Stimulated activated CD4-positive, alpha-beta T cell treated with anti-CD3 and anti-CD28 coated beads, Interleukin-1b, Interleukin-23, amount 100 ng/mL, for 1 hour (primary cell): ENCODE measurements at places on chromosomes 1 and 21.

GRCh38 chr1:65250826-65251225 is 58.5 kb upstream of the DNAJC6 start:
- no peak for DNase-seq

DNA sequence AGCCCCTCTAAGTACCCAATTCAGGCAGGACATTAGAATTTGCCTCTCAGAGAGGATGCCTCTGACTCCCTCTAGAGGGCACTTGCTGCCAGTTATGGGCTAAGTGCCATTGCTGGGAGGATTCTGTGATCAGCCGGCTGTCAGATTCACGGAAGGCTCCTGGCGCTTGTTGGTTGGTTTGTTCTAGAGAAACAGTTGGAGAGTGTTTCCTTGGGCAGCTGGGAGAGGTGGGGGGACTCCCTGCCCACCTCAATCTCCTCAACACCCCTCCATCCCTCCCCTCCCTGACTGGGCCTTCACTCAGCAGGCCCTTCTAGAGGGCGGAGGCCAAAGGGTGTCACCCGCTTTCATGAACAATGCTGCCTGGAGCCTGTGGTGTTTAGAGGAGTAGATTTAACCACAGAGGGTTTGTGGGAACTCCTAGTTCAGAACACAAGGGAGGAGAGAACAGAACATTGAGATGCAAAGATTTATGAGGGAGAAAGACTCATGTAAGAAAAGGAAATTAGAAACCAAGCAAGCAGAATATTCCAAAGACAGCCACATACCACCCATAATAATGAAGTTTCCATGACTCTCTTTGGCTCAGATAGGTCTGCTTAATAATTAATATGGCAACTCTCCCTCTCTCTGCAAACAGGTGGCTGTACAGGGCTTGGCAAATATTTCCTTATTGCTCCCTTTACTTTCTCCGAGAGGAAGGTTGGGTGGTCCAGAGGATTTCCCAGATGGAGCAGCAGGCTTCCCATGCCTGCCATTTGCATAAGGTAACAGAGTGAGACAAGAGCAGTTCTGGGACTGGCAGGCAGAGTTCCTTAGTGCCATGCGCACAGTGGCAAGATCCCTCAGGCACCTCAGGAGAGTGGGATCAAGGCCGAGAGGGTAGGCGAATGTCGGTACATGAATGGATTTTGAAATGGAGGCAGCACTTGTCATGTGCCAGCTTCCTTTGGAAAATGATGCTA is 30.0 kb upstream of the ACP6 start:
- peak; percentile 7 for DNase-seq

DNA sequence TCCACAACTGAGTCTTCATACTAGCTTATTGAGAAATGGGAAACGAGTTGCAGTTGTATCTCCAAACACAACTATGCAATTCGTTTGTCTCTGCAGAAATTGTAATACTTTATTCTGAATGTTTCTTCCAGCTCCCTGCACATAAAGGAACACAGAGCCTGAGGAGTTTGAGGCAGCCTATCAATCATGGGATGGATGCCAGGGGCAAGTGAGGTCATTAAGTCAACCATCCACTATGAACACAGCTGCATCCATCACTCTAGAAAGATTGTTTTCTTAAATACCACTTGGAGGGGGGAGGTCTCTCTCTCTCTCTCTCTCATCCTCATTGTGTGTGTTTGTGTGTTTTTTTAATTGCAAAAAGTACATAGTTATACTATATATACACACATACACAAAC is 2.9 kb upstream of the PSMB2 start:
- no peak for DNase-seq

DNA sequence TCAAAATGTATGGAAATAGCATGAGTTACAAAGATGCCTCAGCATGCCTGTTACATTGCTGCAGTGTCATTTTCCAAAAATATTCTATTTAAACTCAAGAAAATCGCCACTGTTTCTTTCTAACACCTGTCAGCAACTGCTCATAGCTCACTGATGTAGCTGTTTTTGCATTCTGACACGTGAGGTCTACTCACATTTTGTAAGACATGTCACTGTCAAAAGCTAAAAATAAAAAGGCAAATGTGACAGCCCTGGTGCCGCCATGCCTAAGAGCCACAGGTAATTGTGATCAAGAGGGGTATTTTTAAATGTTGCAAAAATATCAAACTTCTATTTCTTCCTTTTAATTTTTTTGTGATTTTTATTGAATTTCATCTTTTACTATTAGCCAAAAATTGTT is 556.2 kb upstream of the TMPRSS15 start:
- no peak for DNase-seq

DNA sequence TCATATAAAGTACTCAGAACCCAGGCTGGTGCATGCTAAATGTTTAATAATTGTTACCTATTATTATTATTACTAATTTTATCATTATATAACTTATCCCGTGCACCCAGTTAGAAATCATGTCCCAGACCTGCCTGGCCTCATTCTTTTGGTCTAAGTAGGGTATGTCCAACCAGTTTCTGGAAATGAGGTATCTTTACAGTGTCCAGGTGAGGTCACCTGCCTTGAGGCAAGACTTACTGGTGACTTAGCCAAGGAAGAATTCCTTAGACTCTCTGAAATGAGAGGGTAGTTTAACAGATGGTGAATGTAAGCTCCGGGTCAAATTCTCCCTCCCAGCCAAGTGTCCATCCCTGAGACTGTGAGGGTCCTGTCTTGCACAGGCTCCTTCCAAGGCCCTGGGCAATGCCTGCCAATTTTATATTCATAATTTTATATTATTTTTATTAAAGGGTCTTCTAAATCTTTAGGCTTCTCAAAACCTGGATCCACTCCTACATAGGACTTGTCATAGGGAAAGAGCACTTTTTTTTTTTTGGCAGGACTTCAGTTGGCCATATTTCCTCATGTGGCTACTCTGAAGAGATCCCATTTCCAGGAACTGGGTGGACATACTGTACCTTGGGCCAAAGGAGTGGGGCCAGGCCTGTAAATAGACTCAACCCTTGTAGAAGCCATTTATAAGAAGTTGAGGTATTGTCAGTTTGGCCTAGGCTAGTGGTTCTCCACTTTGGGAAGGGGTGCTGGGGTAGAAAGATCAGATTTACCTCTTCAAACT is 96.7 kb upstream of the KCNA3 start:
- no peak for DNase-seq

- DNase-seq: no peak
These were observed 153.5 kb downstream of the TGFBR3 start for GRCh38 chr1:91732291-91733107.

DNA sequence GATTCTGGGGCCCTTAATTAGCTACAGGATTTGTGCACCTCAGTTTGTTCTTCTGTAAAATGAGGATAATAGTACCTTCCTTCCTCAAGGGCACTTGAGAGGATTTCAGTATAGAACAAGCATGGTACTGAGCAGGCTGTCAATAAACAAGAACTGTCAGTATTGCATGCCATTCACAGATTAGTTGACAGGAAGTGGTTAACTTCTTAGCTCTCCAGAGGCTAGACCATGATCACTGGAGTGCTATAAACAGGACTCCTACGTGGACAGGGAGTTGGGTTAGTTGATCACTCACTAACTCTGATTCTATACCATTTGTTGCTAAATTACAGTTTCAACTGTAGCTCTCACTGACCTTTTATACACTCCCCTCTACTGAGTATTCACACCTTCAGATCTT is 126.2 kb upstream of the DAB1 start:
- DNase-seq: no peak

DNA sequence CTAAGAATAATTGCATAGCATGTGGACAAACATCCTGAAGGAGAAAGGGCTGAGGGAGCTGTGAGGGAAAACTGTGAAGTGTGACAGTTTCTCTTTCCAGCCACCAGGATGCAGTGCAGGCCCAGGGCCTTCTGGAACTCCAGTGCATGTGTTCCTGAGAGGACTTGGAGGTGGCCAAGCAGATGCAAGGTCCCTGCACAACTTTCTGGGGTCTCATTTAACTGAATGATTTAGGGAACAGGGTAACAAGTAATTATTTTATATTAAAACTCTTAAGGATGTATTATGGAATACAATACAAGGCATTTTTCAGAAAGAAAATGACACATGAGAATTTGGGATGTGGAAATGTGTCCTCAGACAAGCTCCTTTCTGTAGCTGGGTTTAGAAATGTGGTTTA is 61.2 kb upstream of the MCOLN3 start:
- DNase-seq: no peak

GRCh38 chr1:179709841-179710329 is 33.2 kb upstream of the FAM163A start:
- no peak for DNase-seq

DNA sequence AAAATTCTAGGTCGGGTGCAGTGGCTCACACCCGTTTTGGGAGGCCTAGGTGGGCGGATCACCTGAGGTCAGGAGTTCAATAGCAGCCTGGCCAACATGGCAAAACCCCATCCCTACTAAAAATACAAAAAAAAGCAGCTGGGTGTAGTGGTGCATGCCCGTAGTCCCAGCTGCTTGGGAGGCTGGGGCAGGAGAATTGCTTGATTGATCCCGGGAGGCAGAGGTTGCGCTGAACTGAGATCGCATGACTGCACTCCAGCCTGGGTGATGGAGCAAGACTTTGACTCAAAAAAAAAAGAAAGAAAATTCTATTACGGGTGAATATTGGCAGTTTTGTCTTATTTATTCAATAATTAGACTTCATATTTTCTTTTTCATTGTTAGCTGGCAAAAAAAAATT is 62.1 kb downstream of the SNX7 start:
- no peak for DNase-seq

DNA sequence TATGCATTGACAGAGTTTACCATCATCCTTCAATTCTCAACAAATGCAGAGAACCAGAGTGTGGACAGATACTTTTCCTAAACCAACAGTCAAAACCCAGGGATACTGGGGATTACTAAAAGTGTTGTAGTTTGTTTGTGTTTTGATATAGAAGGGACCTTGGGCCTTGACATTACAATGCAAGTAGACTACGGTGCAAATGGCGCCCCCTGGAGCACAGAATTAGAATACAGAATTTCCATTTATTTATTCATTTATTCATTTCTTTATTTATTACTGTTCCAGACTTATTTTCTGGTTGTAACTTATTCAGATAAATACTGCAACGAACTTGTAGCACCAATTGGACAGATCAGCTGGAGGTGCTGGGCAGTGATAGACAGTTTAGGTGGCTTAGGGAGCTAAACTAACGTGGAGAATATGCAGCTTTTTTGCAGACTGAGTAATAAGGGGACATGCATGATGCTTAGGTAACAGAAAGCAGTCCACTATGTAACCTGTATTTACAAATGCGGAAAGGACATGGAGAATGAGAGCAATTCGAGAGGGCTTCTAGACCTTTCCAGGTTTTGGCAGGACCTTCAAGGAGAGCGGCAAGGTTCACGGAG is 42.6 kb downstream of the KIRREL1 start:
- DNase-seq: no peak

- DNase-seq: no peak
These were observed 181.1 kb downstream of the PBX1 start for GRCh38 chr1:164740000-164740526.

- no peak for DNase-seq
These were observed 28.9 kb downstream of the INAVA start for GRCh38 chr1:200923601-200924000.

- DNase-seq: no peak
These were observed 475 bp upstream of the TDRD10 start for GRCh38 chr1:154501423-154502065.

DNA sequence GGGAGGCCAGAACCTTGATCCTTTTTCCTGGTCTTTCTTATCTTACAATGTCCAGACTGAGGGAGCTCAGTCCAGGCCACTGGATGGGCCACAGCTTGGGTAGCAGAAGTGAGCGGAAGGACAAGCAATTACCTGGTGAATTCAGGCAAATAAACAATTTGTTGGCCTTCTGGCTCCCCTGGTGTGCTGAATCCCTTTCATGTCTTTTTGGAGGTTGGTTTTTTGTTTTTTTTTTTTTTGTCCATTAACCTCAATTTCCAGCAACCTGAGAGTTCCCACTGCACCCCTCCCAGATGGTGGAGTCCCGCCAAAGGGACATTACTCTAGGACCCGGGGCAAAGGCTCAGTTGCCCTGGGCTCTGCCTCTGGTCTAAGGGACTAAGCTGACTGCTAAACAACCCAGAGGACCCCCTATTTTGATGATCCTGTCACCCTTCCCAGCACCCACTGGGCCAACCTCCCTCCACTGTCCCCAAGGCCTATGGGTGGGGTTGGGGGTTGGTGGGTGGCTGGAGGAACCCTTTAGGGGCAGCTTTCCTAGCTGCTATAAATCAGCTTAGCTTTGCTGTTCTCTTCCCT is 85.5 kb downstream of the KCND3 start:
- no peak for DNase-seq

GRCh38 chr1:184775885-184776284 is 21.2 kb upstream of the EDEM3 start:
- no peak for DNase-seq

GRCh38 chr1:28775121-28775942 is 36.6 kb upstream of the OPRD1 start:
- peak; percentile 26 for DNase-seq

GRCh38 chr1:86207323-86207722 is 50.8 kb upstream of the COL24A1 start:
- no peak for DNase-seq

- no peak for DNase-seq
These were observed 12.6 kb downstream of the COL6A1 start for GRCh38 chr21:45994086-45994661.
